Fibroblast of the aortic adventitia (primary cell): ENCODE measurements at places on chromosomes 13 and 19.
A peak's percentile ranks its signal among the peaks of the same experiment; 100 is the strongest.

DNA sequence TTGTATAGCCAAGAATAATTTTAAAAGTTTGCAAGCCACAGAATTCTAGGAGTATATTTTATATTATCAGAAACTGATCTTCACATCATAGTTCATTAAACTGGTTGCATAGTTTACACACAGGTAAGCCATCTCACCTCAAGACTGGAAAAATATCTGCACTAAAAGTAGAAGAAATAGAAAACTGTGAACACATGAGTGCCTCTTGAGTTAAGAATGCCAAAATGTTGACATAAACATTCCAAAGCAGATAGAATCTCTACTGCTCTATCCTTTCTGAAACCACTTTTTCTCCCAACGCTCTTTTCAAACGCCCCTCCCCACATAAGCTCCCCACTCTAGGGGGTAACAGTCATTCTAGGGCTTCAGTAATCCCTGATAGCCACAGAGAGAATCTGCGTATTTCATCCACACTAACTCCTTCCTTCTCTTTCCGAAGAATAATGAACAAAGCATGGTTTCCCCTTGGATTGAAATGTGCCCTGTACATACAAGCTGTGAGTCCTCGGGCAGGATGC lies 201.5 kb downstream of the IRS2 start:
- DNase-seq: no peak

DNA sequence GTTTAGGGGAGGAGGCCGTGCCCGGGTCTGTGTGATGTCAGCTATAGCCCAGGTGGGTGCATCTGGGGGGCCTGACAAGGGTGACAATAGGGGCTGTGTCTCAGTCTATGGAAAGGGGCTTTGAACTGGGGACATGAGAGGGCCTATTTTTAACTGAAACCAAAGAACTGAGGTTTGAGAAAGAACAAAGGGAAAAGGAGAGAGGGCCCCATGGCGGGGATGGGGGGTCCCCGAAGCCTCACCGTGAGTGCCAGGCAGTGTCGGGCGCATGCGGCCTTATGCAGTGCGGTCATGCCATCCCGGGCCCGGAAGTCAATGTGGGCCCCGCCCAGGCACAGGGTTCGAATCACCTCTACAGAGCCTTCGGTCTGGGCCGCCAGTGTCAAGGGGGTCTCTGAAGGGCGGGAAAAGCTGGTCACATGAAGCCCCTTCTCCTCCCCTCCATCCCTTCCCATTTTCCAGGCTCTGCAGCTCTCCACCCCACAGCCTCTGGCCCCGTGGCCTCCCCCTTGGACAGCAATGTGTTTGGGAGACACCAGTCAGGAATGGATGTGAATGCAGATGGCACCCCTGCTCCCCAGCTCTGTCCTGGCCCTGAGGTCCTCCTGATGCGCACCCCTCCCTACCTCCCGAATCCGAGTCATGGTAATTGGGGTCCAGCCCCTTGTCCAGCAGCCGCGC lies 5.9 kb downstream of the SHANK1 start:
- no peak for DNase-seq

GRCh38 chr19:10364644-10365043 lies 15.7 kb downstream of the TYK2 start:
- DNase-seq: no peak

DNA sequence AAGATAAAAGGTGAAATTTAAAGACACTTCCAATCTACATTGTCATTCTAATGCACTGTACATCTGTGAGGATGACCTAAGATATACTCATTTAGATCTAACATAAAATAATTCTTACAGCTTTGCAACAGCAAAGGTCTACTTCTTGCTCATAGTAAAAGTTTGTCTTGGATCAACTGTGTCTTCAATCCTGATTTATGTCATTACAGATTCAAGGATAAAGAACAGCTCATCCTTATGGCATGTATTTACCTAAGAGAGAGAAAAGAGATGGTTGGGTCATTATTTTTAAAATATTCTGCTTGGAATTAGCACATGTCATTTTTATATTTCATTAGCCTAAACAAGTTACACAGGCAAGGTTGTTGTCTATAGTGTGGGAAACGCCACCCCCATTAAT lies 2193.1 kb downstream of the PCDH9 start:
- no peak for DNase-seq

DNA sequence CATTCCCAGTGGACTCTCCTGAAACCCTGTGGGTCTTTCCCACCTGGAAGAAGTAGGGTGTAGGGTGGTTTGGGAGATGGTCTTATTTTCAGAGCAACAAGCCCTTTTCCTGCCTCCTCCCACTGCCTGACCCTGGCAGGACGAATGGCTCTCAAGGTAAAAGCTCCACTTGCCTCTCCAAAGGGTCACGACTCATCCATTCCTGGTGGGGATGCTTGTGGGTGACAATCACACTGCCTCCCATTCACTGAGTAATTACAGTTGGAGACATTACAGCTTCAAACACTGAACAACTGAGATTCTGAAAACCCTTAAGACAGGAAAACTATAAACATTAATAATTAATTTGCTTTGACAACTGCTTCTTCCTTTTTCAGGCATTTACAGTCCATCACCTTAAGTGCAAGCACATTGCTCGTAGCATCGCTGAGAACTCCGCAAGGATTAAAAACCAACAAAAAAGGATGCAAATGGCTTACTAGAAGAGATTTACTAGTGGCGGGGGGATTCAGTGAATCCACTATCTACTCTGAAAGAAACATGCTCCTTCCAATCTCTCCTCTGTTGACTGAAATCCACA lies 199.6 kb upstream of the IRS2 start:
- no peak for DNase-seq

- DNase-seq: no peak
These were observed 13.7 kb upstream of the PRKD2 start for GRCh38 chr19:46730595-46730994.

- DNase-seq: peak; percentile 89
These were observed 38.1 kb downstream of the DOCK9 start for GRCh38 chr13:98939660-98940191.

DNA sequence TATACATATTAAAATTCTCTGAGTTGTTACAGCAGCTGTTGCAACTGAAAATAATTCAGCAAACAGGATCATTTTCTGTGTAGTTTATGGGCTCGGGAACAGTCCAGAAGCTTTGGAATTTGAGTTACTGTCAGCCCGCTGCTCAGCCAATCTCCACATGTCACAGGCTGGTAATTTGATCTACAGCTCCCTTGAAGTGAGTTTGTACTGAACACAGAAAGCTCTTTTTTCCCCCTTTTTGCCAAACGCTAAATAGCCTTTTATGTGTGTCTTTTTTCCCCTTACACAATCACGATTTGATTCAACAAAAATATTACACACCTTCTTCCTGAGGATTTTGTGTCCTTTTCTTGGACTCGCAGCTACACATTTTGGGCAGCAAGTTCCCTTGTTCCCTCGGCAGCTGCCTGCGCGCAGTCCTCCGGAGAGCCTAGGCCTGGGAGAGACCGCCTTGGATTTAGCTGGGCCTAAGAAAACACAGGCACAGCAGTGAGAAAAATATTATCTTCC lies 371.4 kb downstream of the KCNRG start:
- peak; percentile 55 for DNase-seq

- peak; percentile 37 for DNase-seq
These were observed 175.3 kb downstream of the ZIC5 start for GRCh38 chr13:99796175-99796819.

- no peak for DNase-seq
These were observed 215.7 kb downstream of the ZNF536 start for GRCh38 chr19:30587869-30588268.

DNA sequence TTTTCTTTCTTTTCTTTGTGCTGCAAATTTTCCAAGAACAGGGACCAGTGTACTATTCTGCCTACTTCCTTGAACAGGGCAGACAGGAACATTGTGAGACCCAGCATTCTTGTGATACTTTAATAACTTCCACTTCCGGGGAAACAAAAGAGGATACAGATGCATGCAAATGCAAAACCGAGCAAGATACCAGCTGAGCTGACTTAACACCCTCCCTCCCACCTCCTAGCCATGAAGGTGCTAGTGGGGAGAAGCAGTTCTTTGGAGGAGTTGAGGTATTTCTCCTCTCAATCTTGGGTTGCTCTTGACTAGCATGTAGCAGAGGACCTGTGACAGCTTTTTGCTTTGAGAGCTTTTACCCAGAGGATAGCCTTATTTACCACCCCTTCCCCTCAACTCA lies 111.2 kb downstream of the KLF5 start:
- no peak for DNase-seq
